ENCODE measurements at places on chromosomes 2 and 18.
A peak's percentile ranks its signal among the peaks of the same experiment; 100 is the strongest.

DNA sequence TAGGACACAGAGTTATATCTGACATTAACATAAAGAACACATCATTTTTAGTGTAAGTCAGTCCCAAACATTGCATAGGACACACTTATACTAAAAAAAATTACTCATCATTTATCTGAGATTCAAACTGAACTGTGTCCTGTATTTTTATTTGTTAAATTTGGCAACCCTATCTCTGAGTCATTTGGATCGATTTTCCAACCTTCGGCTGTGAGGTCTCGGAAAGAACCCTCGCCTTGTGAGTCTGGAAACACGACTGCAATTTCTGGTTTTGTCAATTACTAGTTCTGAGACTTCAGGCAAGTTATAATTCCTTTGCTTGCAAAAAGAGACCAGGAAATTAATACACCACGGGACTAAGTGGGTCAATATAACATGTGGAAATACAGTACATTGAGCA lies 14.0 kb downstream of the ATP8B1 start:
- DNase-seq = no peak

GRCh38 chr2:109419960-109420370 lies 193.8 kb downstream of the SEPTIN10 start:
- peak; percentile 37 for DNase-seq

DNA sequence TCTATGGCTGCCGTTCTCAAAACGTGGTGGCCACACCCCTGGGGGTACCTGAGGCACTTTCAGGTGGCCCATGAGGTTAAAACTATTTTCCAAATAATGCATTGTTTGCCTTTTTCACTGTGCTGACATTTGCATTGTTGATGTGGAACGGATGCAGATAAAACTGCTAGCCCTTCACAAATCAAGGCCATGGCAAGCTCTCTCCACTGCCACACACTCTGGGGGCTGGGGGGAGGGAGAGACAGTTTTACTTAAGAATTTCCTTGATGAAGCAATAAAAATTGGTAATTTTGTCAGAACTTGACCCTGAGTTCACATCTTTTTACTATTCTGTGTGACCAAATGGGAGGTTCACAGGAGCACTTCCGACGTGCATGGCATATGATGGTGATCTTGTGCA lies 22.0 kb upstream of the TGIF1 start:
- DNase-seq = no peak

- DNase-seq = no peak
These were observed 82.0 kb downstream of the WDPCP start for GRCh38 chr2:63506320-63506719.

GRCh38 chr2:156695595-156695994 lies 259.4 kb downstream of the GPD2 start:
- DNase-seq = no peak

- no peak for DNase-seq
These were observed 382.1 kb downstream of the OSR1 start for GRCh38 chr2:18976168-18976961.

GRCh38 chr2:33791625-33792024 lies 192.5 kb upstream of the FAM98A start:
- DNase-seq = no peak

- peak; percentile 27 for DNase-seq
These were observed 70.3 kb upstream of the PSME4 start for GRCh38 chr2:54041135-54041534.

DNA sequence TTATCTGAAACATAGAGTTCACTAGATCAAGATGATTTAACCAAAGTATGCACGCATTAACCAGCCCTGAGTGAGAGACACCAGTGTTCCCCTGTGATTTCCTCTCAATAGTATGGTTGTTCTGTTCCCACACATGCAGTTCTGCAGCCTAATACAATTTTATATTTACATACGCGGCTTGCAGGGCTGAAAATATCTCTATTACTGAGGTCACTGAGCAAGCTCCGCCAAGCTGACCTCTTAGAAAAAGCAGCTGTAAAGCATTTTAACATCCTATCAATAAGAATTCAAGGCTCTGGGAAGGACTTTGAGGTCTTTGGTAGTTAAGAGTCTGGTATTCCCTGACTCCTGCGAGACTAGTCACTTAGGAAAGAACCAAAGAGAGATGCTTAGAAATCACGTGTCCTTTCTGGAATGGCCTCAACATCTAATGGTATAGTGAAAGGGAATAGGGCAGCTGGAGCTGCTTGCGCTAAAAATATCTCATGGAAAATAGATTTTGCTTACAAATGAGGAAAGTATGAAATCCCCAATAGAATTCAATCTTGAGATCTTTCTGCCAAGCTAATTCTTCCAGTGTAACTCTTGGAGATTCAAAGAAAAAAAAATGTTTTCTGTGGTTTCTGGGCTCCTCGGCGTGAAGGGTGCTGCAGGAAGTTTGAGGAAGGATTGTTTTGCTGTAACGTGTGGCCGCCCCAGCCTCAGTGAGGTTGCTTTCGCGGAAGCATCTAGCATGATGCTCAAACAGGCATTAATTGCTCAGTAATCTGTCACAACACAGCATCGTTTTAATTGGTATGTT lies 59.2 kb downstream of the DOCK10 start:
- no peak for DNase-seq

GRCh38 chr2:207418419-207418818 lies 111.3 kb upstream of the CREB1 start:
- no peak for DNase-seq

- no peak for DNase-seq
These were observed 15.8 kb upstream of the EFR3B start for GRCh38 chr2:25026008-25026530.

GRCh38 chr2:26139269-26140183 lies 33.4 kb upstream of the GAREM2 start:
- no peak for DNase-seq

DNA sequence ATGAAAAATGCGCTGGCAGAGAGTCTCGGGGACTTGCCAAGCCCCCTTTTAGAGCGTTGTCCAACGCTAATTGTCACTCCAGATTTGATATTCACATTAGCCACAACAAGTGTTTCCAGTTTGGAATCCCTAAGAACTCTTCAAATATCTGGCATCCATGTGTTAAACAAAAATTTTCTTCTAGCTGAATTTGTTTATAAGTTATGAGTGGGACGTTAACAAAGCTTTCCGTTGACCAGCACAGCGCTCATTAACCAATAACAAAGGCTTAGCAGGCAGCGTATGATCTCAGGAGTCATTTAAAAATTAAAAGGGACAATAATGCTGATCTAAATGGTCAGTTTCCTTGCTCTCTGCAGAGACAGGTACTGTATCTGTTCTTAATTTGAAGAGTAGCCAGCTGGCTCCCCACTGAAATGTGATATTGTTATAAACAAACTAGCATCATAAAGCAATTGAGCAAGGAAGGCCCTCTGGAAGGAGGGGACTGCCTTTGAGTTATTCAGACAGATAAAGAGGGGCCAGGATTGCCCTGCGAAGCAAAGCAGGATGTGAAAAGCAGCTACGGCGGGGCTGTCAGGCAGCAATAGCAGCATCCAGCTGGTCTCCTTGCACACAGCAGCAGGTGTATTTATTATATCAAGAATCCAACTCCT lies 337.2 kb upstream of the SALL3 start:
- DNase-seq = no peak

- no peak for DNase-seq
These were observed 72.2 kb downstream of the LNPK start for GRCh38 chr2:175929850-175930249.

DNA sequence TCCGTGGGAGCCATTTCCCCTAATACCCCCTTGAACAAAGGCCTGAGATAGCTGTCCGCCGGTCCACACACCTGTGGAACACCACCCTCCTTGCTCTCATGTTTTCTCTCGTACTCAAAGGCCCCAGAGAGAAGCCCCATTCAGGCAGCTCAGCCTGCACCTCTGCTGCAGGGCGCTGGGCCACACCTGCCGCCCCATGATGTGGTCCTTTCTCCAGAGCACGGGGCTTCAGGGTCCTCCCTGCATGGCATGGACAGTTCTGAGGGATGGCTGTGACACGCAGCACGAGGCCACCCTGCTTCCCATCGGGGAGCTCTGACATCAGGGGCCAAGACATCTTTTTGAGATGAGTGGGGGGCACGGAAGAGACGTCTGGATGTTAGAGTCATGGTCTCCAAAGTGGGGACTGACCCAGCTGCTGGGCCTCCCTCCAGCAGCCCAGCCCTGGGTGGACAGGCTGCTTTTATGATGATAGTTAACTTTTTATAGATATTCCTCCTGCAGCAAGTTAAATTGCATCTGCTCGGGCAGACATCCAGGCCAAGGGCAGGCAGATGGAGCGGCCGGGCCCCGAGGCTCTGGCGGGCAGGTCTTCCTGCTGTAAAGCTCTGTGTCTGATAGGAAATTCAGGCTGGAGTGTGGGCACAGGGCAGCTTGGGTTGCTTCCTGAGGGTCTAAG lies 56.7 kb downstream of the SDC1 start:
- no peak for DNase-seq

DNA sequence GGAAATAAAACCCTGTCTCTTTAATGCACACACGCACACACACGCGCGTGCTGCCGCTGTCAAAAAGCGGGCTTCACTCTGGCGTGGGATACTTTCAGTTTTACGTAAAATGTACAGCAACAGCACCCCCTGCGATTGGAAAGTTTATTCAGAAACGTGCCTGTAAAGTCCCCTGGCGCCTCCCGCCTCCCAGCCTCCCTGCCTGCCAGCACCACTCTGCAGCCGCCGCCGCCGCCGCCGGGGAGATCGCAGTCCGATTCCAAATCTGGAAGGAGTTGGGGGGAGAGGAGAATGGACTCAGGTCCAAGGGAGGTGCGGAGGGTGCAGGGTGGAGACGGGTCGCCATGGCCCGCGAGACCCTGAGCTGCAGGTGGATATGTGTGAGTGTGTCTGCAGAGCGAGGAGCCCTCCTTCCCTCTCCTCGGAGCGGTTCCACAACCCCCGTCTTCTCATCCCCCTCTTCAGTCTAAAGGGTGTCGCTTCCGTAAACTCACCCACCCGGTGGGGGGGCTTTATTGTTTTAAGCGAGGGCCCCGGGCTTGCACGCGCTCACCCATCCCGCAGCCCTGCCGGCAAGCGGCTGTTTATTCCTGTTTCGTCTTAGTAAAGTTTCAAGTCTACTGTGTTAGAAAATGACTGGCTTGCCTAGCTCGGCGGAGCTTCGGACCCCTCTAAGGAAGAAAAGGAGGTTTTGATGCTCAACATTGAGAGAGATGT lies 1.8 kb upstream of the BCL11A start:
- peak; percentile 49 for DNase-seq

DNA sequence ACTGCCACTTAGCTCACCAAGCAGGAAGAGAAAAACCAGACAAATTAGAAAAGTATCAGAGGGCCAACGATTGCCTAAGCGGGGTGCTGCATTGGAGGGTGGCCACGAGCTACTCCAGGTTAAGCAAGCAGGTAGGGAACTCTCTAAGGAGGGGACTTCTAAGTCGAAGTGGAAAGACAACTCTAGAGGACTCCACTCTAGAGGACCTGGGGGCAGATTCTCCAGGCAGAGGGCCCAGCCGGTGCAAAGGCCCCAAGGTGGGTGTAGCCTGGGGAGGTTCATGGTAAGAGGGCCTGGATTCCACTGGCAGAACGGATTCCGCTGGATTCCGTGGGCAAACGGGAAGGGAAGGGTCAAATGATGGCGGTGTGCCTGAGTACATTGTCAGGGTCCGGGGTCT lies 12.7 kb downstream of the FBLN7 start:
- no peak for DNase-seq

- no peak for DNase-seq
These were observed 5.0 kb downstream of the RFX8 start for GRCh38 chr2:101469863-101470262.

GRCh38 chr2:73970141-73970803 lies 14.4 kb upstream of the TET3 start:
- DNase-seq = no peak

GRCh38 chr18:57002627-57003026 lies 144.3 kb upstream of the BOD1L2 start:
- DNase-seq = no peak

GRCh38 chr2:138202762-138203161 lies 238.5 kb downstream of the HNMT start:
- no peak for DNase-seq

GRCh38 chr2:172704072-172704936 lies 31.3 kb upstream of the RAPGEF4 start:
- no peak for DNase-seq

DNA sequence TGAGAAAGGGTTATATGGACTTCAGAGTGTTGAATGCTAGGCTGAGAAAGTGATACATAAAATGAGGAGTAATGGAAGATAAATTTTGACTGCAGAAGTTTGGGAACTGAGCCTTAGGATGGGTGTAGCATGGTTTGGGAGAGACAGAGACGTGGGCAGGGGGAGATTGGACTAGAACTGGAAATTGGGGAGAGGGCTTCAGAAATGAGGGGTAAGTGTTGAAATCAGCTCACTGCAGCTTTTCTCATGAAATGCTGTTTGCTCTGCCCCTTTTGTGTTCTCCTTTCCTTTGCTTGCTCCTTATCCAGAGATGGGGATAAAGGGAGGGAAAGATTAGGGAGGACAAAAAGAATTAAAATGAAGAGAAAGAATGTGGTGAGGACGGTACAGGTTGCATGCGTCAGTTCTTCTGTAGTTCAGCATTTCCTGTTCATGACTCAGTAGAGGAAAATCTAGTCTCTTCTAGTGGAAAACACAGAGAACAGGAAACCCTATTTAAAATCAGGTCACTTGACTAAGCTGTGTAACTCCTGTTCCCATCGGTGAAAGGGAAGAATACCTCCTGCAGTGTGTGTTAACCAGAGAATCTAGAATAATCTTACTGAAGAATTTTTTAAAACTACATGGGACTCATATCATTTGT lies 105.6 kb downstream of the CRIM1 start:
- DNase-seq = no peak

DNA sequence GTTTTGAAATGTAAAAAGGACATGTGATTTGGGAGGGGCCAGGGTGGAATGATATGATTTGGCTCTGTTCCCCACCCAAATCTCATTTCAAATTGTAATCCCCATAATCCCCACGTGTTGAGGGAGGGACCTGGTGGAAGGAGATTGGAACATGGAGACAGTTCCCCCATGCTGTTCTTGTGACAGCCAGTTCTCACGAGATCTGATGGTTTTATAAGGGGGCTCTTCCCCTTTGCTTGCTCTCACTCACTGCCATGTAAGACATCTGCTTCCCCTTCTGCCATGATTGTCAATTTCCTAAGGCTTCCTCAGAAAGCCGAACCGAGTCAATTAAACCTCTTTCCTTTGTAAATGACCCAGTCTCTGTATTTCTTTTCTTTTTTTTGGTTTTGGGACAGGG lies 39.2 kb downstream of the FECH start:
- DNase-seq = no peak

Data from occipital lobe (tissue), 3 donors.